A549 (cell line): ENCODE measurements at places on chromosomes 1 and 21.

- no peak for DNase-seq
Measured at GRCh38 chr1:27971674-27972073, 11.9 kb downstream of the XKR8 start.

DNA sequence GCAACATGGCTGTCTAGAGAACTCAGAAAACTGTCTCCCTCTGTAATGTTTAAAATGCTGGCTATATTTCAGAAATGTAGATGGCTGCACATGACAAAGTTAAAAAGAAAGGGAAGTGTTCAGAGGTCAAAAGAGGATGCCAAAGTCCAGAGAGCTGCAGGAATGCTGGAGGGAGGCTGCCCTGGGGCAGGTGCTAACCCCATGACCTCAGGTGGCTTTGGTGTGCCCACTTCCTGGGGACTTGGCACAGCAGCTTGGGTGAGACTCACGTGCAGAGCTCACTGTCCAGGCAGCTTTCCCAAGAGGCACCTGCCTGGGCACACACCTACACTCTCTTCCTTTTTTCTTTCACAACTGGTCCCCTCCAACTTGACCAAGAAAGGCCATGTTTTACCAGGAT is 256.4 kb downstream of the KCNJ6 start:
- no peak for DNase-seq

GRCh38 chr1:199979071-199979470 is 48.4 kb upstream of the NR5A2 start:
- no peak for DNase-seq

DNA sequence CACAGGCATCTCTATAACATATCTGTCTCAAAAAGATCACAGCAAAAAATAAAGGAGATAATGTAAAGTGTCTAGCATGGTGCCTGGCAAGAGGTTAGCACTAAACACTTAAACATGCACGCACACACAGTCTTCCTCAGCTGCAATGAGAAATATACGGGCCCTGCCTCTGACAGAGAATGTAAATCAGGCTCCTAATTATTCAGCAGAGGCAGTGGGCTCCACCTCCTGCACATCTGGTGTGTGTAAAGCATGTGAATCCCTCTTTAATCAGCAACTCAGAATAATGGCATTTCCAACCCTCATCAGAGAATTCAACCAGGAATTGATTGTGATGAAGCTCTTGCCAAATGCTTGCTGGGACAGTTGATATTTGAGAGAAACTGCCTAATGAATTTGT is 85.6 kb upstream of the KCNA3 start:
- no peak for DNase-seq
